ENCODE measurements at places on chromosomes 2 and 18.

DNA sequence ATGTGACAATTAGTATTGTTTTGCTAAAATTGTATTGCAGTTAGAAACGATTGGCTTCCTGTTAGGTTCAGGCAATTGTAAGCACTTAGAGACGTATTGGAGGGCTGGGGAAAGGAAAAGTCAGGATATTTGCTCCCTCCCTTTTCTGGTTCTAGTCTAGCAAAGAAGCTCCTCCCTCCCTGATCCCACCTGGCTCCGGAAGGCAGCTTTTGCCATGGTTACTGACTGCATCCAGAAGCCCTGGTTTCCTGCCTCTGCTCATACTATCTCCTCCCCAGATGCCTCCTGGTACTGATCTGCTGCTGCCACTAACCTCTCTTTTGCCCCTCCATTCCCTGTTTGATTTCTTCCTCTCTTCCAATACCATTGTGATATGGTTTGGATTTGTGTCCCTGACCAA is 275.9 kb downstream of the MREG start:
- DNase-seq = no peak

DNA sequence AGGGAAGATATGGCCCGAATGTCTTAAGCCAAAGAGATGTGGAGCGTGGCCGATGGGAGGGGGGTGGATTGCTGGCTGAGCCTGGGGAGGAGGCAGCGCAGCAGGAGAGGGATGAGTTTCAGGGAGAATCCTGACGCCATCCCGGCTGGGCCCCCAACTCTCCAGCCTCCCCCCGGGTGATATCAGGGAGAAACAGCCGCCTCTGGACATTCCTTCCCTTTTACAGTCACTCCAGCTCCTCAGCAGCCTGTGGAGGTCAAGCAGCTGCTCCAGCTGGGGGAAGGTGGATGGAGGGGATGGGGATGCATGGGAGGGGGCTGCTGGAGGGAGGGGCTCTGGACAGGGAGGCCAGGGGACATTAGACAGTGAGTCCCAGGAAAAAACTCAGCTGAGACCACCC is 9.5 kb upstream of the DES start:
- DNase-seq = no peak

GRCh38 chr18:24972577-24972976 is 379.4 kb downstream of the ZNF521 start:
- DNase-seq = no peak

DNA sequence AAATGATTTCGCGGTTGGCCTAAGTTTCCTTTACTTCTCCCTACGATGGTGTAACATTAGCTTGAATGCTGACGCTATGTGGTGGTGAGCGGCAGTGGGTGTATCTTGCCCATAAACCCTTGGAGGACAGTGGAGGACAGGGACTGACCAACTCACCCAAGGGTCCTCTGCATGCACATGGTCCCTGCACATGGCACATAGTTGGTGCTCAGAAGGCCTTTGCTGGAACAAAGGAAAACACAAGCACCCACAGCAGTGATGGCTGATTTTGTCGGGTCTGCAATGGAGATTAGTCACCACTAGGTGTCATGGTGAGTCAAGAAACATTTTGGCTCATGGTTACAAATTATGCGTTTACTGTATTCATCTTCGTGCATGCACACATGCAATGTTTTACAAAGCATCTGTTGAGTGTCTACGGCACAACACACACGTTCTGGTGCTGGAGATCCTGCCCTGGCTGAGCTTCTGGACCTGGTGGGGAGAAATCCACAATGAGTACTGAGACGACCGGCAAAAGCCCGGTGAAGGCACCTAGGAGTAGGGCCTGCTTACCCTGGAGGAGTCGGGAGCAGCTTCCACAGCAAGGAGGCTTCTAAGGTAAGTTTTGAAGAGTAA is 44.0 kb downstream of the PDCL3 start:
- peak; percentile 67 for DNase-seq

DNA sequence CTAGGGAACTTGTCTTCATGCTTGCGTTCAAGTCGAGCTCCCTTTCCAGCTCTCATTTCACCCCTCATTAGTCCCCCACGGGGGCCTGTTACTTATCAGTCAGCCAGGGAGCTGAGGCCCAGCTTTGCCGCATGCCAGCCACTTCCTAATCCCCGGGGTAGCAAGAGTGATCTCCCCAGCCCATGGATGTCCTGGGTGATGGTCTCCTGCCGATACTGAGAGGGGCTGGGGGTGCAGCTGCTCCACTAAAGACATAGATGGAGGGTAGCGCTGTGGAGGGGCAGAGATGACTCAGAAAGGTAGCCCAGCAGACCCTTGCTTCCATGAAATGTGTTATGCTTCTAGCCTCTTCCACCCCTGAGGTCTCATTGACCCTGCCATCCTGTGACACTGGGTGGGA is 314.0 kb upstream of the EPAS1 start:
- no peak for DNase-seq

- no peak for DNase-seq
Observed at GRCh38 chr2:100413571-100413970, 3.9 kb downstream of the CHST10 start.

DNA sequence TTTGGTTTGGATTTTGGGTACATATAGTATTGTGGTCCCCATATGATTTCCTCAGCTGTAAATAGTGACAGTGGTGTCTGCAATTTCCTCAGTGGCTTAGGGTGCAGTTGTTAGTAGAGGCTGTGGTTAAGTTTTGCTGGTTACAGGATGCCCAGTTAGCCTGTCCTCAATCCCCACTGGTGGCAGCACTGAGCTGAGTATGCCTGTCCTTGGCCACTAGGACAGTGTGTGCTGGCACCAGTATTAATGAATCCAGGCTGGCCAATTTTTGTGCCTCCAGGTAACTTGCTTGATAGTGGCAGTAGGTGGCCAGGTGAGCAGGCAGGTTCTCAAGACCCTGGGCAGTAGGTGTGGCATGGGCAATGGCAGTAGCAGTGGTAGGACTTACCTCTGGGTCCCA is 973.1 kb downstream of the TMEM182 start:
- no peak for DNase-seq

- DNase-seq = no peak
Observed at GRCh38 chr18:37084912-37085311, 256.0 kb downstream of the KIAA1328 start.

DNA sequence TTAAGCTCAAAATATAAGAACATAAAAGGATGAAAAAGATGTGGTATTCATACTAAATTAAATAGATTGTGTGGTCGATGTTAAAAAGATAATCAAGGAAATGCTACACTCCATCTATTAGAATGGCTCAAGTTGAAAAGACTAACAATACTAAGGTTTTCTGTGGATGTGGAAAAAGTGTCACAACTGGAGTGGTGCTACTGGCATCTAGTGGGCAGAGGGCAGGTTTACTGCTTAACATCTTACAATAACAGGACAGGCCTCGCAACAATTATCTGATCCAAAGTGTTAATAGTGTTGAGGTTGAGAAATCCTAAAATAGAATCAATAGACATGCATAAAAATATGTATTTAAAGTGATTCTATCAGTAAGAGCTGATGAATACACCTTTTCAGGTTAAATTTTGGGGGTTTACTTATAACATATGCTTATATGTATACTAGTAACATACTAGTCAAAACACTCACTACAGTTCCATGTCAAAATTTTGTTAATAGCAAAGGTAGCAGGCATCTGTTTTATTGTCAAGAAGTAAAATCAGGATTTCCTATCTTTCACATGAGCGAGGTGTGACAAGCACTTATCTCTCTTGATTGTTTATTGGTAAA is 91.5 kb upstream of the TMEFF2 start:
- DNase-seq = no peak

DNA sequence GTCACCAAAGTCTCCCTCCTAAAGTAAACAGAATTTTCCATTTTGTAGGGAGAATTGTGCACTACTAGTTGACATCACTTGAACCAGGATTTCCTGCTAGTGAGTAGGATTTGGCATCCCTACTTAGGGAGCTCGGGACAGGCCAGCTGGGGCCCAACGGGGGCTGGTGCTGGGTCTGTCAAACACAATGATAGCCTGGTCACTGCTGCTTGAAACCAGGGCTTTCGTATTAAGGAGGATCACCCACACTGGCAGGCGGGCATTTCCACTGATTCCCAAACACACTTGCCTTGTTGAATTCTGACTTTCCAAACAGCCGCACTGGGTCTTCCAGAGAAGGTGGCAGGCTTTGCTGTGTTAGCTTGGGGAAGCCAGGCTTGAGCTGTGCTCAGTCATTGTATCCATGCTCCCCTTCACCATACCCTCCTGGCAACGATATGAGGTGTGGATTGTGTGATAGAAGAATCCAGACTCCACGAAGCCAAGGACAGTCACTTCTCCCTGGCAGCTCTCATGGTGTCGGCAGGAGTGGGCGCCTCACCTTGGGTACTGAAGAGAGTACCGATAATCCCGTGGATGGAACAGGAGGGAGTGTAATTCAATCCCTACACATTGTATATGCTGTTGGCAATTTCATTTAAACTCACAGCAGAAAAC is 7.5 kb downstream of the GDF7 start:
- DNase-seq = no peak

- no peak for DNase-seq
Observed at GRCh38 chr2:80378-80777, 34.1 kb upstream of the FAM110C start.

GRCh38 chr2:165176780-165177179 is 27.1 kb downstream of the SCN3A start:
- no peak for DNase-seq

DNA sequence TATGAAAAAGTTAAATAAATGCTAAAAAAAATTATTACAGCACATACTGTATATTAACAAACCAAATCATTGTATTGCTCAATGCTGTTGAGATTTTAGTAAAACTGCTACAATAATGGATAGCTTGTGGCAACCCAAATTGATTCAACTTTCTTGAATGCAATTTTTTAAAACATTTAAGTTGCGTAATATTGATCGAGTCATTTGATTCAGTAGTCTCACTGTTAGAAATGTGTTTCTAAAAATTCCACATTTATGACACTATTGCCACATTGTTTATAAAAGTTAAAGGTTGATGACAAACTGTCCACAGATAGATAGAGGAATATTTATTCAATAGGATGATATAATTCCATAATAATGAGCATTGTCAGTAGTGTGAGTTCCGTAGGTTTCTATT is 640.7 kb upstream of the CRIM1 start:
- no peak for DNase-seq

DNA sequence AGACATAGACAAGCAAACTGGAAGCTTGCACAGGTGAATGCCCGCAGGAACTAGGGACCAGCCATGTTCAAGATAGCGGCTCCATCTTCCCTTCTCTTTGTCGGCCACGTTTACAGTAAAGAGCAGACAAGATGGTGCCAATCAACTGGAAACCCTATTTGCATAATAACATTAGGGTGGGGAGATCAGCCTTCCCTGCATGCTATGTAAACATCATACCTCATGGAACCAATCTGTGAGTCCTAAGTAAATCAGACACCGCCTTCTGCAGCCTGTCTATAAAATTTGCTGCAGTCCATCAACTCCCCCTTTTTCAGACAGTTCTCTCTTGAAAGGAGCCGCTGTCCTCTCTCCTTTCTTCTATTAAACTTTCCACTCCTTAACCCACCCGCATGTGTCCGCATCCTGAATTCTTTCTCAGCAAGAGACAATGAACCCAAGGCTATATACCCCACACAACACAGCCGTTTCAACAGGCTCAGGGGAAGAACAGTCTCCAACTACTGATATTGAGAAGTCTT is 384.4 kb downstream of the EIPR1 start:
- DNase-seq = no peak

- no peak for DNase-seq
Observed at GRCh38 chr2:30136764-30137444, 9.9 kb upstream of the YPEL5 start.

GRCh38 chr2:29259221-29259620 is 144.0 kb downstream of the CLIP4 start:
- no peak for DNase-seq

DNA sequence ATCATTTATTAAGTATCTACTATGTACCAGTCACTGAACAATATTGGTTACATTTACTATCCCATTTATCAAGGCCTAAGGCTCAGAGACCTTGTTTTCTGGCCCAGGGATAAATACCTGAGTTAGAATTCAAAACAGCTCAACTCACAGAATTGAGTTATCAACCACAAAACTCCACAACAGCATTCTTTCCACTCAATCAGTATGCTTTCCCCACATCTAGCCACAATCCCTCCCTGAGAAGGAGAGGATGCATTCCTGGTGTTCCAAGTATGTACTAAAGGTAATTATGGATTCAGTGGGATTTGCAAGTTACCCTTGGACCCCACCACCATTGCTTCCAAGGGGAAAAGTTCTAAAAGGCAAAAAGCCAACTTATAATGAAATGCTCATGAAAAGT is 104.2 kb upstream of the PID1 start:
- DNase-seq = no peak

GRCh38 chr2:57882895-57883515 is 163.6 kb upstream of the VRK2 start:
- DNase-seq = no peak

GRCh38 chr2:187360286-187360685 is 87.8 kb downstream of the CALCRL start:
- DNase-seq = no peak

- no peak for DNase-seq
Observed at GRCh38 chr2:170567429-170567828, 147.7 kb upstream of the SP5 start.

- DNase-seq = no peak
Observed at GRCh38 chr2:15279201-15279876, 281.8 kb downstream of the NBAS start.

DNA sequence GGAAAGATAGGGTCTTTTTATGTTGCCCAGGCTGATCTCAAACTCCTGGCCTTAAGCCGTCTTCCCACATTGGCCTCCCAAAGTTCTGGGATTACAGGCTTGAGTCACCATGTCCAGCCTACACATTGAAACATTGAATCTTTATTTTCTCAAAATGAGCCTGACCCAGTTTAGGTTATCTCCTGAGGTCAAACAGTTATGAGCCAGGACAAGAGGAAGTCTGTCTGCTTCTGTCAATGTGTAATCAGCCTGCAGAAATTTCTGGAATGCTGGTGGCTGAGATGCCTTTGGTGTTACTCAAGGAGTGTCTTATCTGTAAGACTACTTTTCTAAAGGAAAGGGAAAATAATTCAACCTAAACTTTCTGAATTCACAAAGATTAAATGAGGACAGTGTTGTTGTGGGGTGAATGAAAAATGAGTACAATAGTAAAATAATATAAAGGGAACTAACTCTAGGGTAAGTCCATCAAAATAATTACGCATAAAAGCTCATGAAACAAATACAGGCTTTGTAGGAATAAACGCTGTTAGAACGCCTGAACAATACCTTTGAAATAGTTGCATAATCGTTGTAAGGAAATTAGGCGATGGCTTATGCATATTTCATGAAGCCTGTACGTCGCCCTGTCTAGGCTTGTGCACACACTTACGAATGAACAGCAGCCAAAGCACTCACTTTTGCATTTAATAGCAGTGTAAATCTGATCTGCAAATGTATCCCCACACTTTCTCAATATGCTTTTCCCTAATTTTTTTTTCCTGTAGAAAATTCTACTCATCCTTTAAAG is 260.8 kb downstream of the RDH14 start:
- no peak for DNase-seq

- DNase-seq = no peak
Observed at GRCh38 chr2:33213648-33214047, 262.8 kb upstream of the RASGRP3 start.

- DNase-seq = no peak
Observed at GRCh38 chr2:68745006-68745405, 10.4 kb downstream of the ARHGAP25 start.
